ENCODE measurements at places on chromosomes 11 and 22.

GRCh38 chr11:60498399-60498798 lies 5.8 kb downstream of the MS4A12 start:
- DNase-seq: no peak

DNA sequence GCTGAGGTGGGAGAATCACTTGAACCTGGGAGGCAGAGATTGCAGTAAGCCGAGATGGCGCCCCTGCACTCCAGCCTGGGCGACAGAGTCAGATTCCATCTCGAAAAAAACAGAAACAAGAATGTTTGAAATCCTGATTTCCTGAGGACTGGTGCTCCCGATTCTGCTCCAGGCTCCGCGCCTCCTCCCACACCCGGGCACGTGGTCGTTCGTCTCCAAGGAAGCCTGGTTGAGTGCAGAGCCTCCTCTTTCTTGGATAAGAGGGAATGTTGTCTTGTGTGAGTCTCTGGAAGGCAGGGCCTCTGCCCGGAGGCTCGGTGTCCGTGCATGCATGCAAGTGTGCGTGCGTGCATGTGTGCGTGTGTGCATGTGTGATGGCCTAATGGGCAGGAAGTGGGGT lies 30.1 kb downstream of the BRSK2 start:
- DNase-seq: no peak

- no peak for DNase-seq
Observed at GRCh38 chr11:73188301-73188700, 29.8 kb upstream of the P2RY2 start.

GRCh38 chr11:86091566-86091965 lies 22.7 kb upstream of the PICALM start:
- DNase-seq: no peak

DNA sequence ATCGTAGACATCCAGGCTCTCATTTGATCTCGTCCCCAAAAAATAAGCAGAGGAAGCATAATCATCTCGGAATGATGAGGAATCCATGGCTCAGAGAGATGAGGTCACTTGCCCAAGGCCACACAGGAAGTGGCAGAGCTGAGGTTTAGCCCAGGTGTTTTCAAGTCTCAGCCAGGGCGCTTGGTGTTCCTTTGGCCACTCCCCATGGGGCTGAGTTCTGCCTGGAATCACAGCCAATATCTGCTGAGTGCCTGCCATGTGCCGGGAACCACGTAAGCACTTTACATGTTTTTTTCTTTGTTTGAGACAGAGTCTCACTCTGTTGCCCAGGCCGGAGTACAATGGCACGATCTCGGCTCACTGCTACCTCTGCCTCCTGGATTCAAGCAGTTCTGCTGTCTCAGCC lies 29.5 kb upstream of the MYH9 start:
- no peak for DNase-seq

- DNase-seq: no peak
Observed at GRCh38 chr11:72102631-72102945, 509 bp downstream of the LAMTOR1 start.
